Cortex of kidney (tissue), 1 donor: ENCODE measurements at places on chromosomes 5 and 9.

GRCh38 chr9:77820293-77820954 lies 172.3 kb upstream of the GNA14 start:
- DNase-seq, result no peak

DNA sequence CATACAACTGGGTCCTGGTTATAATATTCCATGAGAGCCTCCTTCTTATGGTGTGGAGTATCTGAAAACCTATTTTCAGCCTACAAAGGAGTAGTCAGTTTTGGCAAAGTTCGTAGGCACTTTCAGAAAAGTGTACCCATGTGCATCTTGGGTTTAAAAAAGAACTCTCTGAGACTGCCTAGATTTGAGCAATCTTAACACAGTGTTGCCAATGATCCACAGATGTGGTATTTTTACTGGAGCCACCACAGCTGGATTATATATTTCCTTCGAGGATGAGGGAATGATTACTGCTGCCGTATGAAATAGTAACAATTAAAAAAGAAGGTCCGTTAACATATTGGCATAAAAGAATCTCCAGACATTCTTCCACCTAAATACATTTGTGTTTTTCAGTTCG lies 1.1 kb downstream of the PALM2AKAP2 start:
- DNase-seq, result no peak

DNA sequence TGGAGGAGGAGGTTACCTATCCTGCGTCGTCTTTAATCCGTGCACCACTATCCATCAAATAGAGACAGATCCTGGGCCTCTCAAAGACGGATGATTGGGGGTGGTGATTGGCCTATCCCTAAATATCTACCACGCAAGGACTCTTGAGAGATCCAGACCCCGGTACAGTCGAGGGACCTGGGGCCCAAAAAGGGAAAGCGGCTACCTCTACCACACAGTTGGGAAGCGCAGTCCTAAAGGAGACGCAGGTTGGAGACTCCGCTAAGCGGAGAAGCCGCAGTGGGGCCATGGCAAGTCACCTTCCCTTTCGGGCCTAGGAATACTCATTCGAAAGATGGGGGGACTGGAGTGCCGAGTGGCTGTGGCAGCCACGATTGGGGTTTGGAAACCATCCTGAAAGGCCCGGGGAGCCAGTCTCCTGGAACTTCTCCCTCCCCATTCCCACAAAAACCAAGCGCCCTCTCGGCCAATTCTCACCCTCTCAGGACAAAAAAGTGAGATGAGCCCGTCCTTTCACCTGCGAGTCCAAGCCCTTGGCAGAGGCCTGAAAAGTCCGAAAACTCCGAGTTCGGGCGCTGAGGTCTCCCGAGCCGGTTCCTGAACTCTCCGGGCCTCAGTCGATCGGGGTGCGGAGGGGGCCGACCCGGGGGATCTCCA lies 499 bp upstream of the FOXE1 start:
- no peak for DNase-seq

DNA sequence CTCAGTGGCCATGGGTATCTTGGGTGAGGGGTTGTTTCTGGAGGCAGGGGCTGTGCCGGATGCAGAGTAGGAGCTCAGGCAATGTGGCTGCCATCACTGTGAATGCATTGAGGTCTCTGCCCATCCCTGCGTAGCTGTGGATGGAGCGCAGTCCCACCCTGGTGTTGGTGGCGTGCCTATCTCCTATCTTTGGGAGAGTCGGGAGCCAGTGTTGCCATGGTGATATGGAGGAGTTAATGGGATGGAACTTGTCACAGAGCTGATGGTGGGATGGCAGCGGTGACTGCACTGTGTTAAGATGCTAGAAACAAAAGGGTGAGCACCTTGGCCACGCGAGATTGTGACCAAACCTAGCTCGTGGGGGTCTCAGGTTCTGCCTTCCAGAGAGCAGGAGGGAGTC lies 197.3 kb downstream of the MELK start:
- DNase-seq, result no peak

DNA sequence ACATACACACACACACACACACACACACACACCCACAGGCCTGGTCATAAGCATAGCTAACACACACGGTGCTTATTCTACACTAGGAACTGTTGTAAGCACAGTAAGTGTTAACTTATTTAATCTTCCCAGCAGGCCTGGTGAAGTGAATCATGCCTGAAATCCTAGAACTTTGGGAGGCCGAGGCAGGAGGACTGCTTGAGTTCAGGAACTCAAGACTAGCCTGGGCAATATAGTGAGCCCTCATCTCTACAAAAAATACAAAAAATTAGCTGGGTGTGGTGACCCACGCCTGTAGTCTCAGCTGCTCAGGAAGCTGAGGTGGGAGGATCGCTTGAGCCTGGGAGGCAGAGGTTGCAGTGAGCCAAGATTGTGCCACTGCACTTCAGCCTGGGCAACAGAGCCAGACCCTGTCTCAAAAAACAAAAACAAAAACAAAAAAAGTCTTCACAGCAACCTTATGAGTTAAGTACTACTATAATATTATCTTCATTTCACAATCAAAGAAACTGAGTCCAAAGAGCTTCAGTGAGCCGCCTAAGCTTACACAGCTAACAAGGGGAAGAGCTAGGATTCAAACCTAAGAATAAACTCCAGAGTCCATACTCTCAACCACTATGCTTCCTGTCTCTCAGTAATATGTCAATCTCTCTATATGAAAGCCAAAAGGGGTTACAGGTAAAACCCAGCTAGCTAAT lies 2.3 kb downstream of the MEGF9 start:
- DNase-seq, result no peak

GRCh38 chr5:154090656-154091055 lies 51.9 kb downstream of the MFAP3 start:
- DNase-seq, result no peak

- DNase-seq, result no peak
Measured at GRCh38 chr5:152379331-152379730, 25.7 kb downstream of the NMUR2 start.
